ENCODE measurements at places on chromosomes 3 and 15. TPM values are rescaled to one million over a fixed set of nuclear protein-coding genes. Genes with fewer than 3 reads are reported as not detected.

The MYLK gene
- 13.3 TPM for total RNA-seq

The MANF gene
- total RNA-seq: 99.7 TPM

The CCDC54 gene
- not detected for total RNA-seq

DNA sequence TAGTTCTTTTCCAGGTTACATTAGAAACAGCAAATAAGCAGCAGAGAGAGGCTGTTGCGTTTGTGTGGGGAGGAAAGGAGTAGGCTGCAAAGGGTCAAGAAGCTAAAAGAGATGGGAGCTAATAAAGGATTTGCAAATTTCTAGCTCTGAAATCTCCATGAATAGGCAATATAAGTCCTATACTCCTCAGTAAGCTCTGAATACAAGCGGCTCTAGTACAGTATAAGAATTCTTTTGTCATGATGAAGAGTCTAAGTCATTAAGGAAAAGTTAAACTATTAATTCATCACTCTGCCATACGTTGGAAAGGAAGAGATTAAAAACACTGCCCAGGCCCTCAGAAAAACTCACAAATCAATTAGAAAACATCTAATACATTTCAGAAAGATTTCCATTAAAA is 59.3 kb downstream of the CEP152 start:
- H3K4me1 ChIP-seq: no peaks in the 10 kb centered on the region
- no peak overlapping the region for H3K4me3 ChIP-seq
- H3K36me3 ChIP-seq: peaks cover 16% of the 10 kb centered on the region

DNA sequence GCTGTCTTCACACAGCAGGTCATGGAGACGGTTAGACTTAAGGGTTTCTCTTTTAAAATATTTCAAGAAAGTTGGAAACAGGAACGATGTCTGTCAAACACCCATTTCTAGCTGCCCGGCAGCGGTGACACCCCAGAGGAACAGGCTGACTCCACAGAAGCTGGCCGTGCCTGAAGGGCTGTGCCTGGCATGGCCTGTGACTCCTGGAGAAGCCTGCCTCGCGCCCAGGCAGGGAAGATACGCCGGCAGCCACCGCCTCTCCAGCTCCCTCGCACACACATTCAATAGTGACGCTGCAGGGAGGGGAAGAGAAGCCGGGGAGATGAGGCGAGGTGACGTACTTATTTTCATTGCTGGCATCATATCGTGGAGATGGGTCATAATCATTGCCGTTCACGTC is 59.9 kb downstream of the PCSK6 start:
- DNase-seq: no peak
- H3K27ac ChIP-seq: no peak overlapping the region
- H3K27me3 ChIP-seq: peaks cover 22% of the 10 kb centered on the region
- no peaks in the 10 kb centered on the region for H3K36me3 ChIP-seq
- no peak overlapping the region for H3K4me3 ChIP-seq

DNA sequence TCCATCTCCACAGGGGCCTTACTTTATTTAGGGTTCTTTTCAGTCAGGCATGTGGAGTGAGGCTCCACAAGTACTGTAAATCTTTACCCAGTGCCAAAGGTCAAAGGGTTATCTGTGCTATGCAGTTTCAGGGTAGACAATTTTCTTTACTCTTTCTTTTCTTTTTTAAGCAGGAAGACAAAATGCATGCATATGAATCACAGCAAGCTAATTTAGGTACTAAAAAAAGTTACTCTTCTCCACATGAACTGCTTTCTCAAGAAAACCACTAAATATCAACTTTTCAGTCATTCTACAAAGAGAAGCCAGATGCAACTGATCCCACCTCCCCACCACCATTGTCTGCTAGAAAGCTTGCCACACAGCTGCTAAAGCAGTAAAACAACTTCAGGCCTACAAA is 73.3 kb upstream of the PYGO1 start:
- H3K4me3 ChIP-seq: no peak overlapping the region
- peaks cover 36% of the 10 kb centered on the region for H3K4me1 ChIP-seq
- H3K36me3 ChIP-seq: peaks cover 7% of the 10 kb centered on the region
- no peaks in the 10 kb centered on the region for H3K27me3 ChIP-seq
- DNase-seq: no peak

- H3K27ac ChIP-seq: no peak overlapping the region
- no peaks in the 10 kb centered on the region for H3K27me3 ChIP-seq
- no peak overlapping the region for H3K4me3 ChIP-seq
Observed at GRCh38 chr15:63067306-63067705, 24.8 kb downstream of the TPM1 start.

GRCh38 chr3:149452036-149452435 is 22.5 kb upstream of the TM4SF4 start:
- no peaks in the 10 kb centered on the region for H3K27me3 ChIP-seq
- H3K36me3 ChIP-seq: peaks cover 8% of the 10 kb centered on the region
- no peak overlapping the region for H3K27ac ChIP-seq
- no peak for DNase-seq
- peaks cover 43% of the 10 kb centered on the region for H3K4me1 ChIP-seq

Measured in mesothelial cell of epicardium (in vitro differentiated cells).